Activated CD8-positive, alpha-beta memory T cell treated with anti-CD3 and anti-CD28 coated beads for 4 hours (primary cell): ENCODE measurements at places on chromosomes 6 and 20.

GRCh38 chr6:113149511-113149910 lies 707.6 kb upstream of the MARCKS start:
- DNase-seq: no peak

- DNase-seq: no peak
These were observed 152.2 kb upstream of the AFDN start for GRCh38 chr6:167674486-167674885.

DNA sequence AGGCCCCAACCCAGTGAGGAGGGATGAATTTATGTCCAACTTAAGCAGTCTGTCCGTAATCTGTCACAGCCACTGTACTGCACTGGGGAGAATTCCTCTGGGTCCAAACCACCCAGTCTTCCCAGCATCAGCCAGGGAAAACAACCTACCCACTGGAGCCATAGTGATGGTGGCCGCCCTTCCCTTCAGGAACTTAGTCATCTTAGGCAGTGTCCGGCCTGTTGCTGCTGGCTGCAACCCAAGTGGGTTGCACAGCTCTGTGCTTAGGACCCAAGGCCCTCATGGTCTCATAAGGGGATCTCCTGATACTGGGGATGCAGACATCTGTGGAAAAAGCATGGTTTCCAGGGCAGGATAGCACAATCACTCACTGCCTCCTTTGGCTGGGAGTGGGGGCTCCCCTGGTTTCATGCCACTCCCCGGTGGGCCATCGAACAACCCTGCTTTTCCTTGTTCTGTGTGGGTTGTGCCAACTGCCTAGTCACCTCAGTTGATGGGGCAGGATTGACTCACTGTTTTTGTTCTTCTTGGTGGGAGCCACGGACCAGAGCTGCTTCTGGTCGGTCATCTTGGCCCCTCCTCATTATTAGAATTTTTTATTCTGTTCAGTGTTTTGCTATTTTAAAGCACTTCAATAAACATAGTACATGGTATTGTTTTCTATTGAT lies 591.9 kb downstream of the DOK5 start:
- no peak for DNase-seq

- DNase-seq: no peak
These were observed 247.7 kb upstream of the PMEPA1 start for GRCh38 chr20:57957411-57958049.

DNA sequence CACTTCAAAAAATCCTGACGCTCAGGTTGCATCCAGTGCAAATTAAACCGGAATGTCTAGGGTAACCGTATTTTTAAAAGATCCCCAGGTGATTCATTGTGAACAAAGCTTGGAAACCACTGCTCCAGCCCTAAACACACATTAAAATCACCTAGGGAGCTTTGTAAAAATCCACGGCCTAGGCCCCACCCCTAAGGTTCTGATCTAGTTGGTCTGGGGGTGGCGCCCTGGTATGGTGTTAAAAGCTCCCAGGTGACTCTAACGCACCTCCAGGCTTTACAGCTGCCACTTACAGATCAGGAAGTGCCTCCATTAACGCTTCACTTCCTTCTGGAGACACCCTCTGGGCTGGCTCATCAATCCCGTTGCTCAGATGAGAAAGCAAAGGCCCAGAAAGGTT lies 92.2 kb downstream of the GRM4 start:
- no peak for DNase-seq
